ENCODE measurements at places on chromosomes 2 and 18.

GRCh38 chr2:51153236-51153635 lies 121.3 kb upstream of the NRXN1 start:
- no peak for DNase-seq

- DNase-seq = no peak
Observed at GRCh38 chr2:42984081-42984480, 191.7 kb upstream of the HAAO start.

GRCh38 chr18:48615566-48616401 lies 77.0 kb downstream of the CTIF start:
- no peak for DNase-seq

- DNase-seq = no peak
Observed at GRCh38 chr18:75546964-75547363, 119.5 kb upstream of the SMIM21 start.

DNA sequence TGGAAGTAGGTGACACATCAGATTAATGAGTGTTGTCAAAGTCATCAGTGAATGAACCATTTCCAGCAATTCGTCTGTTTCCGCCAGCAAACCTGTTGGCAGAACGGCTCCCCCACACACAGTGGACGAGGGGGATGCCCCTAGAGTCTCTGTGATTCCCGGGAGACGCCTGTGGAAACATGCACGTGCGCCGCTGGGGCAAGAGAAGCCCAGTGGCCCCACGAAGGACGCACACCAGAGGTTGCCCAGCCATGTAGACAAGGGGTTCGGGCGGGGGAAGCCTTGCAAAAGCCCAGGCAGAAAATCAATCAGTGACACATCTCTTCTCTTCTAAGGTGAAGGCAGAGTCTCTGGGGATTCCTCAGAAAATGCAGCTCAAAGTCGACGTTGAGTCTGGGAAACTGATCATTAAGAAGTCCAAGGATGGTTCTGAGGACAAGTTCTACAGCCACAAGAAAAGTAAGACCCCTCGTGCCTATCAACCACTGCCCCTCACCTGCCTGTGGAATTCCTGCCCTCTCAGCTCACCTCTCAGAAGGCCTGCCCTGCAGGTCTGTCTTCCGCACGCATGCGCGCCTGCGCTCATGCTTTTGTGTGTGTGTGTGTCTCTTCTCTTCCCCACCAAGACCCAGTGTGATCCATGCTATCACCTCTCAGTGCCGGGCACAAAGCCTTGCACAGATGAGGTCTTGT lies 87.1 kb downstream of the INPP5D start:
- no peak for DNase-seq

GRCh38 chr2:147161746-147162145 lies 683.1 kb upstream of the ACVR2A start:
- no peak for DNase-seq

DNA sequence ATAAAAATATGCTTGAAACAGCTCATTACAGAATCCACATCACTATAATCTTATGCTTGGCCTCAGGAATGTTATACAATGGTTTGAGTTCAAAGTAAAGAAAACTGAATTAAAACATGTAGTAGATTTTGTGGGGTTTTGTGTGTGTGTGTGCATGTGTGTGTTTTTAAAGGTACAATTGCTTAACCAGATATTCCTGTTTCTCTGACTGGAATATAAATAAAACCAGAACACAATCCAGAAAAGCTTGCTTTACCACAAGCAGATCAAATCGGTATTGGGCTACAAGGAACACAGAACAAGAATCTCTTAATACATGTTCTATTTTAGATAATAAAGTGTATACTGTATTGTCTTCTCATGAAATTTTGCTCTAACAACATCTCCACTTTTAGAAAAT lies 110.0 kb downstream of the TMEM247 start:
- no peak for DNase-seq

DNA sequence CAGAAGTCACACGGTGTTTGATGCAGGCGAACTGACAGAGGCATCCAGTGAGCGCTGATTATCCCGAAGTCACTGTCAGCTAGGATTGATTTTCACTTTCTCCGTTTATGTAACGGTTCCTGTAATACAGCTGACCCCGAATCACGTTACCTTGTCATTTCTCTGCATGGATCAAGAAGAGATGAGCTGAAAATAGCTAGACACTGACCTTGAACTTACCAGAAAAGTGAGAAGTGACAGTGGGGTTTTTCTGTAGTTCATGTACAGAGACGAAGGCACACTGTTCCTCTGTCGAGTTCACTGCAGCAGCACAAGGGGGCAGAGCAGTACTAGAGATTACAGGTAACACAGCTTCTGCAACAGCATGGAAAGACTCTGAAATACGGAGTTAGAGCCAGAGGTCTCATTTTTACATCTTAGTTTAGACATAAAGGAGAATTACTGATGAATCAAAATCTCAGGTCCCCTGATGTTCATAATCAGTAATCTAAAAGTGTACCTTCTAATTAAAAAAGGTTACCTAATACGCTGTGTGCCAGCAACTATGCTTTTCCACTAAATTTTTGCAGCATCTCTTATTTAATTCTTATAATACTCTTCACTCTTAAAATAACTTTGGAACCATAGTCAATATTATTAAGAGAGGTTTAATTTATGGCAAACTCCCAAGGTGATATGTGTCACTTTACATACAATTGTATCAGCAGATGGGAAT lies 33.1 kb downstream of the ARHGAP15 start:
- no peak for DNase-seq

DNA sequence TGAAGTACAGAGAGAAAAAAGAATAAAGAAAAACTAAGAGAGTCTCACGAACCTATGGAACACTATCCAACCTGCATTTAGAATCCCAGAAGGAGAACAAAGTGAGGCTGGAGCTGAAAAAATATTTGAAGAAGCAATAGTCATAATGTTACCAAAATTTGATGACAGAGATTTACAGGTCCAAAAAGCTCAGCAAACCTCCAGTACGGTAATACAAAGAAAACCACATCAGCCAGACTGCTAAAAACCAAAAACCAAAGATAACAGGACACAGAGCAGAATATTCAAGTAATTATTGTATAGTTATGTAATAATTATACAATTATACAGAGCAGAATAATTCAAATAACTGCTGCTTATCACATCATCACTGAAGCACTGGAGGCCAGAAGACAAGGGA lies 23.7 kb downstream of the ATL2 start:
- DNase-seq = no peak

- DNase-seq = no peak
Observed at GRCh38 chr2:158539176-158540005, 82.6 kb downstream of the PKP4 start.

- no peak for DNase-seq
Observed at GRCh38 chr2:176205126-176205525, 16.7 kb downstream of the HOXD1 start.

- no peak for DNase-seq
Observed at GRCh38 chr2:31696068-31696467, 115.3 kb upstream of the SRD5A2 start.

DNA sequence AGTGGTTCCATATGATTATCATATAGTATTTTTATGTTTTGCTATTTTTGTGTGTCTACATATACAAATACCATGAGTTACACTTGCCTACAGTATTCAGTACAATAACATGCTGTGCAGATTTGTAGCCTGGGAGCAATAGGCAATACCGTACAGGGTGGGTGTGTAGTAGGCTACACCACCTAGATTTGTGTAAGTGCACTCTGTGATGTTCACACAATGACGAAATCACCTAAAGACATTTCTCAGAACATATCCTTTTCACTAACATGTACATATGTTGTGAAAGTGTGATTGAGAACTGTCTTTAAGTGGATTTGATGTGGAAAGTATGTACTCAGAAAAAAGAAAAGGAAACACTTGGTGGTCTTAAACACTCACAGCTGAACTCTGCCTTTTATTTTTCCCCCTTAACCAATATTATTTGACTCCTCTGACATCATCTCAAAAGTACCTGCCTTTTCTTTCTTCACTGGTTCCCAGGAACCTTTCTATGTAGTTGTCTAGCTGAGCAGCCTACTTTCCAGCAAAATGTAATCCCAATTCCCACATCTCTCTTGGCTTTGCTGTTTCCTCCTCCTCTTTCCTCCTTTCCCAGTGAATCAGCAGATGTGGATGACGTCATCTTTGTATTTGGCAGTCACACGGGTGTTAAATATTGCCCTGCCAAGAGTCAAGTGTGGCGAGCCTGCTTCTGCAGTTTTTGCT lies 47.7 kb downstream of the OSBPL6 start:
- DNase-seq = no peak

GRCh38 chr2:226489775-226490541 lies 309.7 kb downstream of the IRS1 start:
- DNase-seq = no peak

DNA sequence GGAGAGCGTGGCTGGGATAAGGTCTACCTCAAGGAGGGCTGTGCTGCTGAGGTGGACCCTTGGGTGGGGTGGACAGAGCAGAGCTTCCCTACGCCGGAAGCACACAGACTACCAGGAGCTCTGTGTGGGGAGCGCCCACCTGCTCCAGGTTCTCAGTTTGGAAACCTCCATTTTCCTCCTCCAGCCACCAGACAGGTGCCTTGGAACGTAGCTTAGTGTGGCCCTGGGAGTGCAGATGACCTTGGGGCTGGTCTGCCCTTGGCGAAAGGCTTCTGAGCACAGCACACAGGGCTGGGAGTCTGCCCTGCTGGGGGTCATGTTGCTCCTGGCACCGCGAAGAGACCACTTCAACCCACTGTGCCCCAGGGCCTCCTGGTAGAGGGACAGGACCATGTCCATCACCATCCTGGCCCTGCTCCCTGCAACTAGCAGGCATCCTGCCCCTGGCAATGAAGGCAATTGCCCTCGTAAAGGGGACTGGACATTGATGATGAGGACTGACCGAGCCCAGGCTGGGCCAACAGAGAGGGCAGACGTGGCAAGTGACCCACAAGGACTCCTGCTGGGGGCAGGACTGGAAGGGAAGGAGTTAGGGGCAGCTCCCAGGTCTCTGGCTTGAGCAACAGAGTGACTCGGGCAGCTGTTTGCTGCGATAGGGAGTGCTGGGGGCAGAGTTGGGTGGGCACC lies 214.7 kb downstream of the CYP26B1 start:
- no peak for DNase-seq

DNA sequence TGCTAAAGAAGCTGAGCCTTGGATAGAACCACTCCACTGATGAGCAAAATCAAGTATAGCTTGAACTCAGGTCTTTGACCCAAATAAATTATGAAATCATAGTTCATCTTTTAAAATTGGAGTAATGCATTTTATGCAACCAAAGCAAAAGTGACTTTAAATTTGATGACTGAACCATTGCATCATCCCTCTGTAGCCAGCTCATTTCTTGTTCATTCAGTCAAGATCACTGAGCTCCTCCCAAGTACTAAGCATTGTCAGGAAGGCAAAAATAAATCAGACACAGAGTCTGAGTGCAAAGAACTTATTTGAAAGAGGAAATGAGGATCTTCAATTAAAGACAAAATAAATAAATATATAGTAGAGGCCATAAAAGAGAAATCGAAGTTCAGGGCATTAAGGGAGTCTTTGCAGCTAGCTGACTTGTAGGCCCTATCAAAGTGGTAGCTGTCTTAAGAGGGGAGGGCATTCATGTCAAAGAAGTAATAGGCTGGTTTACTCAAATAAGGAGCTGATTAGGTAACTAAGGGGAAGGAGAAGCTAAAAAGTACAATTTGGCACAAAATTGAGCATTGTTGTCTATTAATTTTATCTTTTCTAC lies 411.8 kb downstream of the MTX2 start:
- no peak for DNase-seq

DNA sequence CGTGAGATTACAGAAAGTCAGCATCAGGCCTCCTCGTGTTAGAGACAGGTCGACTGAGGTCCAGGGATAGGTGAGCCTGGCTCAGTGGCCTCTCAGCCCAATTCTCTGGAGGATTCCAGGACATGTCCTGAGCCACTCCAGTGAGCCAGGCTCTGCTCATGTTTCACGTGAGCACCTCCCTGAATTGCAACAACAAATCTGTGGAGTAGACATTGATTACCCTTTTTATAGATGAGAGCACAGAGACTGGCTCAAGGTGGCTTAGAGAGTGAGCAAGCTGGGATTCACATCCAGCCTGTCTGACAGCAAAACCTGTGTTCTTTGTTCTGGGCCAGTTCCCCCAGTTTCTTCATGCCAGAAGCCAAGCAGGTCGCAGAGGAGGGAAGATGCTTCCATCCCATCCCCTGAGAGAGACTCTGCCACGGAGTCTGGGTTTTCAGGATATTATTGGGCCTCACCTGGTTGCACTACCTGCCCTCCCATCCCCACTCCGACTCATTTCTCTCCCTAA lies 46.4 kb downstream of the HS1BP3 start:
- no peak for DNase-seq

DNA sequence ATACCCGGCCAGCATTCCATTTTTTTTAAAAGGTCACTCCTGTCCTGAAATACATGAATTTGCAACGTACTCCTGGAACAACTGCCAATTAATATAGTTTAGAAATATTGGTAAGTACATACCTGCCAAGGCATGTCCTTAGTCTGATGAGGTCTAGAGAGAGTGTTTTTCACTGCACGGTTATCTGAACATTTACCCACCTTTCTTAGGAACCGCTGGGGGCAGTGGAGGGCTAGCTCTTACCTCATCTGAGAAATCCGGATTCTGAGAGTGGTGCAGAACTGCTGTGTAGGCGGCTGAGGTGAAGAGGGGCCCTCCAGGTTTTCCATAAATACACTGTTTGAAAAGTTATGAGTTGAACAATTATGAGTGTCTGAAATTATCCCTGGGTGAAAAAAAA lies 133.1 kb upstream of the CCDC195 start:
- no peak for DNase-seq

GRCh38 chr2:203706403-203706802 lies at the start of gene CD28:
Gene CD28 (plus strand): TSS chr2:203706639. CDS start chr2:203706697, 58 bp downstream.
- DNase-seq = peak; percentile 88

GRCh38 chr2:144325086-144325485 lies 194.8 kb downstream of the ZEB2 start:
- DNase-seq = no peak

GRCh38 chr2:15160201-15160991 lies 400.7 kb downstream of the NBAS start:
- no peak for DNase-seq

DNA sequence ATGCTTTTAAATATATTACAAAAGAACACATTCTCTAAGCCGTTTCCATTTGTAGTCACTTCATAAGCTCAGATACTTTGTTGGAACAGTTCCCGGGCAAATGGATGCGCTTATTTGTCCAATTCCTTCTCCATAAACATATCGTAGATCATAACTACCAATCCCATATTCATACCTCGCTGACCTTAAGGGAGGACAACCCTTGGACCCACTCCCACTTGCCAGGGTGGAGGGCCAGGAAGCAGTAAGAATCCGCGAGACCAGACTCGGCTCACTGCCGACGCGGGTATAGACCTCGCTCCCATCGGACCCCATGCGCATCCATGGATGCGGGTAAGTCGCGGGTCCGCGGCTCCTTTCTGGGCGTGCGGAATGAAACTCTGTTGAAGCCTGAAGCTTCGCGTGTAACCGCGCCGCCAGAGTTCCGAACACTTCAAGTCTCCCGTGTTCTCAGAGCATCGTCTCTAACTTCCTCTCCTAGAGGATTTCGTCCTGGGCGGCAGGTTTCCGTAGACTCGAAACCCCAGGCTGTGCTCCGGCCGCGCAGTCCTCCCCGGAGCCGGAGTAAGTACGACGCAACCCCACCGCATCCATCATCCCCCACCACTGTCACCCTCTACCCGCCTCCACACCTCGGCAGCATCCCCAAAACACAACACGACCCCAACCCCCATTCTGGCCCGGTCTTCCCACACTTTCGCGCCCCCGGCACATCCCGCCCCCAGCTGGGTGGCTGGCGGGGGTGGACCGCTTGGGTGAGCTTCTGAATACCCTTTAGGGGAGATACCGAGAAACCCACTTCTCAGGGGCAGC lies 1.1 kb downstream of the DSC3 start:
- DNase-seq = peak; percentile 42

- no peak for DNase-seq
Observed at GRCh38 chr2:180706694-180707093, 273.7 kb upstream of the UBE2E3 start.

- DNase-seq = no peak
Observed at GRCh38 chr2:46689993-46690392, 210.6 kb downstream of the TMEM247 start.
